ENCODE measurements at places on chromosomes 1 and 21.

DNA sequence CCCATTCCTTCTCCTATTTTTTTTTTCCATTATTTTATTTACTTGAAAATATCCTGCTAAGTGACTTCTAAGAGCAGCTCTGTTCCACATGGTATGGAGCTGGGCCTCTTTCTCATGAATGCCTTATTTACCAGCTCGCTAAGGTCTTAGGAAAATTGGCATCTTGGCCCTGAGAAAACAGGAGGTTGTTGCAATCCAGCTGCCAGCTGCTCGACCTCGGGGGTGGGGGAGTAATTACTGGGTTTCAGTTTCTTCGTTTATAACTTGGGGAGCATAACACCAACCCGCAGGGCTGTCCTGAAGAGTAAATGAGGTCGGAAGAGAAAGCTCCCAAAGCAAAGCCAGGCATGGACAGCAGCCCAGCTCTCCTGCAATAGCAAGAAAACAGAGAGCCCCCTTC is 176.3 kb downstream of the AJAP1 start:
- no peak for DNase-seq

- no peak for DNase-seq
These were observed 14.3 kb upstream of the OLIG2 start for GRCh38 chr21:33011462-33011861.

DNA sequence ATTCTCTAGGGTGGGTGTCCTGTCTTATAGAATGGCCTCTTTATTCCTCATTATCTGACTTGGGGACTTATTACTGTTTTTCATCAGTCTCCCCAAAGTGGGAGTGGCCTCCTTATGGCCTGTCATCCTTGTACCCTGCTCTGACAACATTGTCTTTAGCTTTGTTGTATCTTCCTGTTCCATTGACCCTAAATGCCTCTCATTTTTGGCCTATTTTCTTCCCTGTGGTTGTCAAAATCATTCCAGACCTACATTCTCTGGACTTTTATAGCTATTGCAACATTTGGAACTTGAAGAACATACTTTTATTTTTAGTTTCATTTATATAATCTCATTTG is 9.7 kb downstream of the SFT2D2 start:
- no peak for DNase-seq

DNA sequence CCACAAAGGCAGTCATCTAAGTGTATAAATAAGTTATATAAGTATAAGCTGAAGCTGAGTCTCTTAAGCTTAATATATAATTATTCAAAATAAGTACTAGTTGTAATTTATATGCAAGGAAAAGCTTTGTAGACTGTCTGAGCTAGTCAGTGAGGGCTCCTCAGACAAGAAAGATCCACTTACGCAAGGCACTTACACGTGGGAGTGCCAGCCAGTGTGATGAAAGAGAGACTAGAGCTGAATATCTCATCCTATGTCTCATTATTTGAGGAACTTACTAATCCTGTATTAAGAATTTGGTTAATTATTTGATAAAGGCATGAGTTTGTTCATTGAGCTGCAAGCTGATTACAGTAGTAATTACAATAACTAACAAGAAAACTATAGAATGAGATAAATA is 146.9 kb downstream of the PDE4B start:
- no peak for DNase-seq

DNA sequence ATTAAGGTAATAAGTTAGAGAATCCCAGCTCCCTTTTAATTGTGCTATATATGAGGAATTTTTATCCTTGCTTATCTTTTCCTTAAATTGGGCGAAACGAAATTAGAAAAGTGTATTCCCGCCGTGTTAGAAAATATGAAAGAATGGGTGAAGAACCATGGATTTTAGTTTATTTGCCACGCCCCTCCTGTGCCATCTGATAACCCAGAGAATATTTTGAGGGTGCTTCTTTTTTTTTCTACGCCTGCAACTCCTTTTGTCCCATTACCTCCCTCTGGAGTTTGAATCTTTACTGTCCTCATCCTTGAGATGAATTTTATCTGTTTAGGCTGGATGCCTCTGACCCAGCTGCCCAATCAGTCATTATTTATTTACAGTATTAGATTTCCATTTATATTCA is 1.6 kb downstream of the TLCD4 start:
- DNase-seq = no peak

DNA sequence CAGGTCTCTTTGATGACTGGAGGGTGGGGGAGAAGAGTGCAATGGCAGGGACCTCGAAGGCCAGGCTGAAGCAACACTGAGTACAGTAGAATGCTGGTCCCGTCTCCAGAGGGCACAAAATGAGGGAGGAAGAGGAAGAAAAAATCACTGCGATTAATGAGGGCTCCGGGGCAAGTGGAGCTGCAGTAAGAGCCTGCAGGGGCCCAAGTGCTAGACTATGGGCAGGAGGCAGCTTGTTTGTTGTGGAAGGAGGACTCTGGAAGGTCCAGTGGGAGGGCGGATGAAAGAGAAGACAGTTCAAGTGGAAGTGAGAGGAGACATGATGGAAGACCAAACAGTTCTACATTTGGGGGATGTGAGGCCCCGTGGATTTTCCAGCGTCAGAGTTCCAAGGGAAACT is 17.4 kb downstream of the TMCC2 start:
- DNase-seq = no peak

GRCh38 chr1:210949489-210949888 is 184.5 kb downstream of the KCNH1 start:
- no peak for DNase-seq

- DNase-seq = peak; percentile 55
These were observed 110.4 kb downstream of the PPIAL4G start for GRCh38 chr1:148372731-148373130.

- DNase-seq = no peak
These were observed 86.5 kb downstream of the PSMG1 start for GRCh38 chr21:39096754-39097153.

- no peak for DNase-seq
These were observed 18.5 kb upstream of the GBP3 start for GRCh38 chr1:89041119-89041641.

DNA sequence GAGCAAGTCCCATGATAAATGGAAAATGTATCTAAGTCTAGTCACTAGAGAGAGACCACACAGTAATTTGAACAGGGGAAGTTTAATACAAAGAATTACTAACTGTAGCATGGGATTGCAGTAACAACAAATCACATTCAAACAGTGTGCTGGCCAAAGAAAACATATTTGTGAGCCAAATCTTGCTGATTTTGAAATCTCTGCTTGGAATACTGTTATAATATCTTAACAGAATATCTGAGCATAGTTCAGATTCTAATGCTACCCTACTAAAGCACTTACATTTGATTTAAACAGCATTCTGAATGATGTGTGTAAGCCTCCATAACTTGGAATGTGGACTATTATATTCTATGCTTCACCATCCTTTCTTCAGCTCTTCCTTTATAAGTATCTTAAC is 270.0 kb upstream of the BRINP3 start:
- no peak for DNase-seq
